Heart left ventricle (tissue), 16 donors: ENCODE measurements at places on chromosomes 12 and 14. TPM values are rescaled to one million over a fixed set of nuclear protein-coding genes. Genes with fewer than 3 reads are reported as not detected.

SIX6 gene
- not detected for total RNA-seq

CLEC4E gene
- total RNA-seq, result 5.1 TPM

CCDC177 gene
- not detected for total RNA-seq

DNA sequence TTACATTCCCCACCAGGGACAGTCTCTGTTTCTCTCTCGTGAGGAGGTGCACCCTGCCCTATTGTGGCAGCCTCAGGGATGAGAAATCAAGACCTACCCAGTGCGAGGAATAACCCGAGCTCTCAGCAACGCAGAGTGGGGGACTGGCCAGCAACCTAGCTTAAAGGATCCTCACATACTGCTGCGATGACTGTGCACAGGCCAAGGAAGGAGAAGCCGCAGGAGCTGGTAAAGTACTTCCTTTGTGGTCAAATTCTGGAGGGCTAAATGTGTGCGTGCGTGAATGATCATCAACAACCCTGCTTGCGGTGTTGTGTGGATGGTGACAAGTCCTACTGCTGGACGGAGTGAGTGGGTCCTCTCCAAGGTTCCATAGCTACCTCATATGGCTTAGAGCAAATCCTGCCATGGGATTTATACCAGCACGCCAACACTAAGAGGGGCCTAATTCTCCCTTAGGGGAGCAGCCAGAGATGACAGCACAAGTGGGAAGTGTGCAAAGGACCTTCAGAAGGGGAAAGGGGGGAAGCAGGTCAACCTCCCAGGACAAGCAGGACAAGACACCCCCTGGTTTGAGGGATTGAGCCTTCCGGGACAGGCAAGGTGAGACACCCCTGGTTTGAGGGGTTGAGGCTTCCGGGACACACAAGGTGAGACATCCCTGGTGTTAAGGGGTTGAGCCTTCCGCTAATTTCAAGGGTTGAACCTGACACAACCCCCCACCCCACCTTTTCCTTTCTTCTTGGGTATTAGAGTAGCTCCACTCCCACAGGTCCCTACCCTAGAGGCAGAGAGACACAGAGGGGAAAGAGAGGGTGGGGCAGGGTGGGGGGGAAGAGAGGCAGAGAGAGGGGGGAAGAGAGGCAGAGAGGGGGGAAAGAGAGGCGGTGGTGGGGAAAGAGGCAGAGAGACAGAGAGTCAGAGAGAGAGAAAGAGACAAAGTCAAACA is 58.8 kb upstream of the AP4S1 start:
- H3K36me3 ChIP-seq, result no peaks in the 10 kb centered on the region
- peaks cover 12% of the 10 kb centered on the region for H3K4me1 ChIP-seq
- no peak for DNase-seq
- H3K27ac ChIP-seq, result no peak overlapping the region

DNA sequence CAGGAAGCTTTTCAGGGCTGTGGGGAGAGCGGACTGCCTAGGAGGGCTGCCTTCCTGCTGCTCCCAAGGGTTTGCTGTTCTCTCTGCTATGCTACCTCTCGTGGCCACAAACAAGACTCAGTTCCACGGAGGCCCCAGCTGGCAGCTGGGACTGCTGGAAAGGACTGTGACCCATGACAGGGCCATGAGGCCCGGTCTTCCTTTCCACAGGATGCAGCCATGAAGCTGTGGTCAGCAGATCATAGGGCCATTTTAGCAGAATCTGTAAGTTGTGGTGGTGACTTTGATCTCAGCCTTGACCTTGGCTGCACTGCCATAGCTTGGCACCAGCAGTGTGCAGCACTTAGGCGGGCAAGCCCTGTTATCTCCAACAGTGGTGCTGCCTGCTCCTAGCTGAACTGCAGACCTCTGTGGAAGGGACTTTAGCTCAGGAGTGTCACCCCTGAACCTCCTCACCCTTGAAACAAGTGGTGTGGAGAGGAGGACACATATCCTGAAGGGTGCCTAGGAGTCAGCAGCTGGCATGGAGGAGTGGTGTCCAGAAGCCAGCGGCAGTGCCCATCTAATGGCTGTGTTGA is 12.3 kb downstream of the KRT80 start:
- H3K4me1 ChIP-seq, result peaks cover 15% of the 10 kb centered on the region
- no peaks in the 10 kb centered on the region for H3K27me3 ChIP-seq
- DNase-seq, result peak; percentile 44
- no peak overlapping the region for H3K4me3 ChIP-seq

- H3K4me3 ChIP-seq, result no peak overlapping the region
- peaks cover 97% of the 10 kb centered on the region for H3K36me3 ChIP-seq
- H3K27ac ChIP-seq, result no peak overlapping the region
- H3K27me3 ChIP-seq, result no peaks in the 10 kb centered on the region
- H3K4me1 ChIP-seq, result no peaks in the 10 kb centered on the region
These were observed 16.8 kb downstream of the GNS start for GRCh38 chr12:64742416-64742815.

DNA sequence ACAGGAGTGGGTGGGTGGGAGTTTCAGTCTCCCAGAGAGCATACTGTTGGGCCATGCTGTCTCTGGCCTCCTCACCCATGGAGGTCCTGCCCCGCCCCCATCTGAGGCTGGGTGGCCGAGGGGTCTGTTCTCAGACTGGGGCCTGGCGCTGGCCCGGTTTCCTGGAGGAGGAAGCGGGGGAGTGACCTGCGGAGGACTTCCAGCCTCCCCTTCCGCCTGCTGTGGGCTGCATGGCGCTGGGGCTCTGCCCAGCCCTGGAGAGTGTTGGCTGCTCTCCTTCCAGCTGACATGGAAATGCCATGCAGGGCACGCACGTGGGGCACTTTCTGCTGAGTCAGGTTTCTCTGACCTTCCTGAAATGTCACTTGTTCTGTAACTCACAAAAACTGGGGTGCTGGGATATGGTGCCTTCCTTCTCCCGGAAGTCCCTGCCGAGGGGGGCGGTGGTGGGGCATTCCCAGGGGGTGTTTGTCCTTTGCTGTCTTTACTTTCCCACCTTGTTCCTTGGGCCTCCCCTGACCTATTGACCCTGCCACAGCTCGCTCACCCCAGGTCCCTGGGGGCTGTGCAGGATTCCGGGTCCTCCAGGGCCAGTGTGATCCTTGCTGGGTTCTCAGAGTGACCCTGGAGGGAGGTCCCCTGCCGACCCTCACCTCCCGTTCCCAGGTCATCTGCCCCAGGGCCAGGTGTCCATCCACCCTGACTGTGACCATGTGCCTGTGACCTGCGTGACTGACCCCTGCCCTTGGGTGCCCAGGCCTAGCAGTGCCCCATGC is 23.6 kb downstream of the PACS2 start:
- H3K27me3 ChIP-seq, result no peaks in the 10 kb centered on the region
- peaks cover 62% of the 10 kb centered on the region for H3K4me1 ChIP-seq
- peak; percentile 84 for DNase-seq

GRCh38 chr12:25184132-25184531 is 10.8 kb downstream of the DNAI7 start:
- no peak overlapping the region for H3K4me3 ChIP-seq
- no peak overlapping the region for H3K27ac ChIP-seq
- H3K27me3 ChIP-seq, result no peaks in the 10 kb centered on the region
- no peak for DNase-seq
- H3K4me1 ChIP-seq, result no peaks in the 10 kb centered on the region

DNA sequence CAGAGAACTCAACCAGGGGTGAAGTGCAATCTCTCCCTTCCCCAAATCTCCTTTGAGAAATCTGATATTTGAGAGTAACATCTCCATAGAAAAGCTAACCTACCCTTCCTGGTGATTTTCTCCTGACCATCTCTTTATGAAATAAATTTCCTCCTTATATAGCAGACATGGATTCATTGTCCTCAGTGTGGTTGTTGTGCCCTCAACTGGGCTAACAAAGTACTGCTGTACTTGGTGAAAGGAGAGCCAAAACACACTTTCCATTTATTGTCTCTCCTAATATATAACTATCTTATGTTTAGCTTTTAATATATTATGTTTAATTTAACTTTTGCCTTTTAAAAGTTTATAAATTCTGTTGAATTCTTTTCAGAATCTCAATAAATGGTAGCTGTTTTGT is 65.1 kb upstream of the SLCO1B1 start:
- no peak overlapping the region for H3K4me3 ChIP-seq
- H3K27ac ChIP-seq, result no peak overlapping the region
- no peaks in the 10 kb centered on the region for H3K4me1 ChIP-seq
- no peaks in the 10 kb centered on the region for H3K27me3 ChIP-seq
- no peak for DNase-seq
- no peaks in the 10 kb centered on the region for H3K36me3 ChIP-seq
